Eye (tissue), 1 donor: ENCODE measurements at places on chromosomes 5 and 9.

- peak; percentile 91 for DNase-seq
These were observed at the start of gene SNCAIP for GRCh38 chr5:122311961-122312590. Gene SNCAIP, plus strand, starts transcription at chr5:122312237. Its CDS starts 78,898 bp downstream, at chr5:122391135.

DNA sequence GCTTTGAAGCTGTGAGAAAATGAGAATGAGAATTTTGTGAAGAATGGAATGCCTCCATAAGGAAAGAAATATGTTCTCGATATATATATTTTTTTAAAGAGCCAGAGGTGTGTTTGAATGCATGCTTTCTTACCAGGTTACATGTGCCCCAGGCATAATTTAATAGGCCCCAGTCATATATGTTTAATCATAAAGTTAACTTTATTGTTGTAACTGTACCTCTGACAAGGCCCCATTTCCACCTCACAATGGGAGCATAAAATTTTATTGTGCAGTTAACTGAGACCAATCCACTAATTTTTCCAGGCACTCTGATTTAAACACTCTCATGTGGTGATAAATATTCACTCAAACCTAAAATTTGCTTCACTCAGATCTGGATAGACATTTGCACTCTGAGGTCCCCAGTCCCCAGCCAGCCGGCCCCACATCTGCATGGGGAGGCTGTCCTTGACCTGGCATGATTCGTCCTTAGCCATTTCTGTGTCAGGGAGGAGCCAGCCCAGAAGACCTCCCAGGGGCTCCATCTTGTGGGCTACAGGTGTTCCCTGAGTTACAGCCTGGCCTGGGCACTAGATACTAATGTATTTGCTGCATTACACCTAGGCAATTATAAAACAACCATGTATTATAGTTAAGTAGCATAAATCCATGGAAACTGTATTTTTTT, 245.8 kb downstream of the MTRR start:
- no peak for DNase-seq

- no peak for DNase-seq
These were observed 592.3 kb downstream of the MAT2B start for GRCh38 chr5:164097749-164098148.

- peak; percentile 87 for DNase-seq
These were observed 63.5 kb downstream of the ZNF474 start for GRCh38 chr5:122192497-122193496.

GRCh38 chr9:70791936-70792335, 329.5 kb downstream of the TRPM3 start:
- DNase-seq = no peak

DNA sequence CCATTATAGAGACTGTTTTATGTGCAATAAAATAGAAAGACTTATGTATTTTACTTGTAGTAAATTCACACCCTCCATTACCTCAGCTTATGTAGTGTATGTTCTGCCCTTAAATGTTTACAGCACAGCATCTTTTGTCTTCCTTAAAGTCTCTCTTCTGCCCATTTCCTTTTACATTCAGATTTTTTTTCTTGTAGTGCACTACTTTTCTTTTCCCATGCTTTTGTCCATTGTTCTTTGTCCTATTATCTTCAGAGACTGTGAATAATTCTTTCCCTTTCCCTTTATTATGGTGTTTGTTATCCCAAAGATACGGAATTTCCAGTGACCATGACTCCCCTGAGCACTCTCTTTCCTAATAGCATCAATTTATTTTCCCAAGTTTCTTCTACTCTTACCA, 66.1 kb upstream of the TYRP1 start:
- no peak for DNase-seq

GRCh38 chr5:137252512-137252911, 246.6 kb downstream of the SPOCK1 start:
- no peak for DNase-seq

GRCh38 chr5:36158144-36158543, 6.2 kb downstream of the SKP2 start:
- DNase-seq = peak; percentile 31

DNA sequence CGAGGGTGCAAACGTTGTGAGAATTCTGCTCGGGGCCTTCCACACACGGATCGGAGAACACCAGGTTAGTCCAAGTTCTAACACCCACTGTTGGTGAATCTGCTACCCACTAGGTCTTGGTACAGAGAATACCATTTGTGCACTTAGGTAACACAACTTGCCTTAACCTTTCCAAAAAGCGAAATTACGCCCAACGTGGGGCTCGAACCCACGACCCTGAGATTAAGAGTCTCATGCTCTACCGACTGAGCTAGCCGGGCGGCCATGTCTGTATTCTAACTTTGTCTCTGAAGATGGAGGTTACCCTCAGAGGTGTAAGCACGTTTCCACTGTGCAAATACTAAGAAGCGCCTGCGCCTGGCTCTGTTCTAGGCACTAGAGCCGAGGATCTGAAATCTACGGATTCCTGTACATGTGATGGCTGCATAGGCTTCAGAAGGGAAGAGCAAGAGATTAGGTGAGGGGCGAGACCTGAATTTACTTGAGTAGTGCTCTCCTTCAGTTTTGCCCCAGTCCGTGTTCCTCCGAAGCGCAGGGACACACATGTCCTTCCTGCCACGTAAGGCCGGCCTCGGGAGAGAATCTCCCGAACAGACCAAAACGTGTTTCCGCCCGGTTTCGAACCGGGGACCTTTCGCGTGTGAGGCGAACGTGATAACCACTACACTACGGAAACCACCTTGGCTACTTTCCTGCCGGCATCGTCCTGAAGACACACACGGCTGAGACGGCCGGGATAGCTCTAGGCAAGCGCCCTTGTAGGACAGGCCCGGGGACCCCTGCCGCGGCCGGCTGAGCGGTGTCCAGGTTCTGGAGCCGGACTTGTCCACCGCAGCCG, 1.1 kb upstream of the TRIM41 start:
- DNase-seq = peak; percentile 98

GRCh38 chr5:132455614-132456115, 34.9 kb downstream of the IRF1 start:
- no peak for DNase-seq

- DNase-seq = no peak
These were observed 73.4 kb upstream of the PPARGC1B start for GRCh38 chr5:149656576-149657182.

GRCh38 chr5:72188166-72188565, 80.9 kb downstream of the MAP1B start:
- no peak for DNase-seq
